ENCODE measurements at places on chromosomes 6 and 20.

GRCh38 chr6:53811082-53811481, 16.3 kb downstream of the LRRC1 start:
- peak; percentile 89 for DNase-seq

GRCh38 chr6:140036196-140036595, 661.7 kb upstream of the CITED2 start:
- DNase-seq: no peak

GRCh38 chr6:40845553-40845952, 193.5 kb downstream of the UNC5CL start:
- no peak for DNase-seq

GRCh38 chr6:53058388-53059195, 6.6 kb upstream of the FBXO9 start:
- no peak for DNase-seq
